ENCODE measurements at places on chromosomes 16 and 17.
A peak's percentile ranks its signal among the peaks of the same experiment; 100 is the strongest.

DNA sequence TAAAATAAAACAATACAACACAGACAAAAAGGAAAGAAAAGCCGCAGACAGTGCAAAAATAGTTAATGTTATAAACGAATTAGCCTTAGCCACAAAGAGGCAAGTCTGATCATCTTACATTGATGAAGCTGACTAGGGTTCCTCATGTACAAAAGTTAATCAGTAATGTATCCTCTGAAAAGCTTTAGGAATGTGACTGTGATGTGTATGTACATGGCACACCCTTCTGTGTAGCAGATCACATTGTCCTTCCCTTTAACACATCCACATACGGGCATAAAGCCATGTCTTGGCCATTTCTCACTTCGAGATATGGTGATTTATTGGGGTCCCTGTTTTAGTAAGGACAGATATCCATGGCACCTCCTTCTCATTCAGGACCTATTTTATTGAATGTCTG is 1327.5 kb upstream of the CDH8 start:
- no peak for DNase-seq

DNA sequence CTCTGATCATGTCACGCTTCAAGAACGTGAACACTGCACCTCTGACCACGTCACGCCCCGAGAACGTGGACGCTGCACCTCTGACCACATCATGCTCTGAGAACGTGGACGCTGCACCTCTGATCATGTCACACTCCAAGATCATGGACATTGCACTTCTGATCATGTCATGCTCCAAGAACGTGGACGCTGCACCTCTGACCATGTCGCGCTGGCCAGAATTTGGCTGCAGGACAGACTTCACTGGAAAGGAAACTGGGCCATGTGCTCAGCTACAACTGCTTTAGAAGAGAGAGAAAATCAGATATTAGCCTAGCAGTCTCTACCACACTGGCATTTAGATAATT is 182.7 kb downstream of the RPTOR start:
- DNase-seq = no peak

GRCh38 chr17:61736438-61736837 is 126.9 kb downstream of the BRIP1 start:
- no peak for DNase-seq

DNA sequence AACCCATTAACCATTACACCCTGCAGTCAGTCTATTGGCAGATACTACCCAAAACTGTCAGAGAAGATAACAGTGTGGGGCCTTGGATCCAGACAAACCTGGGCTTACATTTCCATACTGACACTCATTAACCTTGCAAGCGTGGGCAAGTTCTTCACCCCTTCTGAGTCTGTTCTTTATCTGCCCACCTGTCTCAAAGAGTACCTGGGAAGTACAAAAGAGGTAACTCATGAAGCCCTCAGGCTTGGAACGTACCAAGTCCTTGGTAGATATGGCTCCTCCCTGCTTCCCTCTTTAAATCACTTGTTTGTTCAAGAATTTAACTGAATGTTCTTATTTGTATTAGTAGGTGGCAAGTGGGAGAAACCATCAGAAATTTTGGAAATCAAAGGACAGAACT is 2.5 kb upstream of the IGSF6 start:
- DNase-seq = no peak

GRCh38 chr17:6124856-6125255 is 54.7 kb downstream of the WSCD1 start:
- no peak for DNase-seq

- DNase-seq = peak; percentile 96
These were observed 14.0 kb upstream of the SPHK1 start for GRCh38 chr17:76370261-76370993.

DNA sequence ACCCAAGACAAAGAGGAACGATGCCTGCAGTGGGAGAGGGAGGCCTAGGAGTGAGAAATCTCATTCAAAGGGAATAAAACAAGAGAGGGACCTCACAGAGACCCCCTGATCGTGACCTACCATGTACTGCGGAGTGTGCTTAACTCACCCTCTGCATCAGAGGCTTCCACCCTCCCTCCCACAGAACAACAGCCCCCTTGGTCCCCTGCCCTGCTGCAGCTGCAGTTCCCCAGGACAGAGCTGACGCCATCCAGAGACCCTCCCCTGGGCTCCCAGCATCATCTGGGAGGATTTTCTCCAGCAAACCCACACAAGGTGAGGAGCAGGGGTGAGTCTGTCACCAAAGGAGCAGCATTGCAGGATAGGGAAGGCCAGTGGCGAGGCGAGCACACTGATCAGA is 39.8 kb downstream of the TLE7 start:
- DNase-seq = no peak

- DNase-seq = no peak
These were observed 331.1 kb downstream of the SLC39A11 start for GRCh38 chr17:72761431-72761830.
